ENCODE measurements at places on chromosomes 6 and 20. TPM values are rescaled to one million over a fixed set of nuclear protein-coding genes. Genes with fewer than 3 reads are reported as not detected.

RPP40 gene
- 42.0 TPM for total RNA-seq

DDX27 gene
- 59.1 TPM for total RNA-seq

GSTA4 gene
- total RNA-seq = 8.1 TPM

- DNase-seq = no peak
Measured at GRCh38 chr6:36018339-36018738, 6.1 kb downstream of the SLC26A8 start.

DNA sequence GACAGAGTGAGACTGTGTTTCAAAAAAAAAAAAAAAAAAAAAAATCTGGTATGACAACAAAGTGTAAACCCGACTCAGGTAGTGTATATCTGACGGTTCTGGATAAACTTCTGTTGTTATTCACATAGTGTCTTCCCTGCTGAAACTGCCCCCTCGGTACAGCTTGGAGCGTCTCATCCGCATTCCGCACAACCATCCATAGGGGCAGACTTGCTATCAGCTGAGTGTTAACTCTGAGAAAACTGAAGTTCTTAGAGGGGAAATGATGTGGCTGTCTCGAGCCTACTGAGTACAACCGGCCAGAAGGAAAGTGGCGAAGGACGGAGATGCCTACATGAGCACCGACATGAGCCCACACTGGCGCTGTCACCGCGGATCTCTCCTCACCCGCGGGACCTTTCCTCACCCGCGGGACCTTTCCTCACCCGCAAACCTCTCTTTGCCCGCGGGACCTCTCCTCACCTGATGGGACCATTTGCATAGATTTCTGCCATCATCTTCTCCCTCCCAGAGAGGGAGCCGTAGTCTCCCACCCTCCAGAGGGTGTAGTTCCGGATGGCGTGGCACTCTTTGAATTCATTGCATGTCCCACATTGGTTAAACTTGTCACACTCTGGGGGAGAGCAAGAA lies 9.8 kb downstream of the CTSZ start:
- DNase-seq = no peak

GRCh38 chr6:115602466-115602865 lies 458.2 kb downstream of the FRK start:
- DNase-seq = no peak

- DNase-seq = no peak
Measured at GRCh38 chr6:5091210-5092069, 6.3 kb downstream of the PPP1R3G start.

DNA sequence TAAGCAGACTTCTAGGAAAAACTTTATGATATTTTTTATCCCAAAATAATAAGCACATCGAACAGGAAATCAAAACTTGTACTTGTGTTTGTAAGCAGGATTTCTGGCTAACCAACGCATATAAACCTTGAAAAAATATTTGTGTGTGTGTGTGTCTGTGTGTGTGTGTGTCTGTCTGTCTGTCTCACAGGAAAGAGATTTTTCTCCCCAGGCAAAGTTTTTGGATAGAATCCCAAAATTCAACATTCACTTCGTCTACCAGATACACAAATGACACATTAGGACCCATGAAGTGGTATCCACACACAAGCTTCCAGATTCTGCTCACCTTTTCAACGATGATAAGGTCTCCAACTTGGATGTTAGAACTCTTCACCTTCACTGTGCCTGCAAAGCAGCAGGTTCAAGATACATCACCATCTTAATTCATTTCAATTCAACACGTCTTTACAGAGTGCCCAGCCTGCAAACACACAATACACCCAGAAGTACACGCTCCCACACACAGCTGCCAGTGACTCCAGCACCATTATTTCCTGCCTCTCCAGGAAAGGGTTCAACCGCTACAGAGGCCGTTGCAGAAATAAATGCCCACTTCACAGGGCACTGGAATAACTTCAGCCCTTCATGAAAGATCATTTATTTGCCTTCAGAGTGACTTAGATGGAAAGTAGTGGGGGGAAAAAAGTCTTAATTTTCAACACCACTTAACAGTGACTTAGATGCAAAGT lies 70.9 kb downstream of the ATP9A start:
- DNase-seq = no peak

DNA sequence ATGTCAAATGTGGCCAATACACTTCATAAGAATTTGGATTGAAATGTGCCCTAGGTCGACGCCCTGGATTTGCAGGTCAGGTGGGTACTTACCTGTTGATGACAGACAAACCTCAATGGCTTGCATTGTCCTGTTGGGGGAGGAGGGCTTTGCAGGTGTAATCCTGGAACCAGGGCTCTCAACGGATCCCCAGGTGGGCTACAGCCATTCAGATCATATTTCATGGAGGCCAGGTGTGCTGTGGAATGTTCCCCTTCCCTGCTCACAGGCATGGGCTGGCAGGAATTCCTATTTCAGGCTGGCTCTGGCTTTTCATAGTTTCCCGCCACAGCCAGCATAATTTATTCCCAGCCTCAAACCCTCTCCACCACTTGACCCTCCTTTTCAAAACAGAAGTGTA lies 254.7 kb downstream of the SMOC2 start:
- DNase-seq = no peak

DNA sequence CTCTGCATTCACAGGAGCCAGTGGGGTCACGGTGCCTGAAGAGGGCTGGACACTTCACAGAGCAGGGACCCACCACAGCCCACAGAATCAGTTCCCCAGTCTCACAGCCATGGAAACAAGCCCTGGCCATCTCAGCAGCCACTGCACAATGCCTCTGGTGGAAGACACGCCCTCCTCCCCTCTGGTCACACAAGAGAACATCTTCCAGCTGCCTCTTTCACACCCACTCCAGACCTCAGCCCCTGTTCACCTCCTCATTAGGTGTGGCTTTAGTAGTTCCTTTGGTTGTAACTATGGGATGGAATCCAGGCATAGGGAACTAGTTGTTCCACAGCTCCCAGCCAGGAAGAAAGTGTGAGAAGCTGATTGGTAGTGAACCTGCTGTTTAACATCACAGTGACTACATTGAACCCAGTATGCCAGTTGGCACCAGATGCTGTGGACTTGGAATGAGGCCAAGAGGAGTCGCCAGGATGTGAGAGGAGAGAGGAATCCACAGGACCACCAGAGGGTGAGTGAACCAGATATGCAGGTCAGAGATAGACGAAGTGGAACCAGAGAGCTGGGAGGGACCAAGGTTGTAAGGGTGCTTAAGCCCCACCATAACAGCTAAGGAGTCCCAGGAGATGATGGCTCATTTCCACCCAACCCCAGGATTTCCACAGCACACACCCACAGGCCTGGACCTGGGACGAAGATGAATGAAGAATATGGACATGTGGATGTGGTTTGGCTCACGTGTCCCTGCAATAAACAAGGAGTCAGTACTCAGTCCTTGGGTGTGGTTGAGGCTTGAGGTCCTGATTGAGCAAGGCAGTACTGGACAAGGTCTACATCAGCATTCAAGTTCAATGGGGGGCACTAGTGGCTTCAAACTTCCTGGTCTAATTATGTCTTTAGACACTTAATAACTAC lies 8.8 kb upstream of the BTN3A3 start:
- no peak for DNase-seq

DNA sequence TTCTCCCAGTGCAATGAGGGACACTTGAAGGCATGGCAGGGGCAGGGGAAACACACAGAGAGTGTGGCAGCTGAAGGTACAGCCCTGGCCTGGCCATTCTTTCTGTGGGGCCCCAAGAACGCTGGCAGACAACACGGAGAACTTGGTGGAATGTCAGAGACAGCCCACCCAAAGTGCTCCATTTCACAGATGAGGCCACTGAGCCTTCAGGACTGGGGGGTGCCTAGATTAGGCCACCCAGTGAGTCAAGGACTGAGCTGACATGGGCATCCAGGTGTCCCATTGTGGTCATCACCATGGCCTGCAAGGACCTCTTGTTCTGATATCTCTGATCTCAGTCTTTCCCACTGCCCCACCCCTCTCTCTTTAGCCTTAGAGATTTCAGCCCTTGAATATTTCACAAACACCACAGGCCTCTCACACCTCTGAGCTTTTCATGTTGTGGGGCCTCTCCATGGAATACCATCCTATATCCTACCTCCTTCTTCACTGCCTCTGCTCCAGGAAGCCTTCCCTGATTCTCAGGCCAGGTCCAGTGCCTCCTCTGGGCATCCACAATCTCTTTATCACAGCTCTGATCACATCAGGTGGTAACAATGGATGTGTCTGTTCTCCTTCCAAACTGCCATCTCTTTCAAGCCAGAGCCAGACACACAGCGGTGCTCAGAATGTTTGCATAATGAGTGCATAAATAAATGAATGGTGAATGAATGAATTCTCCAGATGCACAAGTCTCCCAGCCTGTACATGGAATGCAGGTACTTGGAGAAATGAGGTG lies 2.0 kb upstream of the RSPO4 start:
- DNase-seq = no peak

DNA sequence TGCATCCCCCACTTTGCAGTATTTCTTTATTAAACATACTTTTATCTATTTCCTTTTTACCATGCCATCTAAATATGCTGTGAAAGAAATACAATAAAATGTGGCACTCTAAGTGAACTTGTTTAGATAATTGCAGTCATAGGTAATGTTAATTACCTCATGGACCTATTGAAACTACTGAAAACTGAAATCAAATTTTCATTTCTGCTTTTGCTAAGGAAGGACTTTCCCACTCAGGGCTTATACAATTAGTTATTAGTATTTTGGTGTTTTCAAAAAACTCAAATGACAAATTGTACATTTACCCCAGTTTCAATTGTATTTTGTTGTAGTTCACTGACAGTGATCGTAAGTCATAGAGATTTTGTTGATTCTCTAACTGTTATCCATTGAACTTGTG lies 88.4 kb downstream of the ID4 start:
- no peak for DNase-seq

All from NCI-H460 (cell line).